ENCODE measurements at places on chromosomes 12 and 14. TPM values are rescaled to one million over a fixed set of nuclear protein-coding genes. Genes with fewer than 3 reads are reported as not detected.

GRCh38 chr14:64801800-64802199 lies 77.9 kb downstream of the SPTB start:
- DNase-seq, result peak; percentile 69

- DNase-seq, result no peak
These were observed 213.1 kb upstream of the FLRT2 start for GRCh38 chr14:85316701-85317410.

The INSM2 gene
- 0.17 TPM for total RNA-seq

DNA sequence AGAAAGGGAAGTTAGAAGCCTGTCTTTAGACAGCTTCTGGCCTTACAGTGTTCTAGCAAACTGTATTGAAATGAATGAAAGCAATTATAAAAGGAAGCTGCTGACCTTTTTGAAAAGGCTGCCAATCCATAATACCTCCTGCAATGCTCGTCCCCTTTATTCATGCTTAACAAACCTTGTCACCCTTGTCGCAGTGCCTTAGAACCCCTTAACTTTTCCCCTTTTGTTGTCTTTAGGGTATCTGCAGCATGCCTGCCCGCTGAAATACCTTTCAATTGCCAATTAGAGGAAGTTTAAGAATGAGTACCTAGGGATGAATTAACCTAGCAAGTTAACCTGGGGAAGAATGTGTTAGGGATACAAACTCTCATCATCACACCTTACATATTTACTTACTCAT lies 731.2 kb downstream of the RERGL start:
- DNase-seq, result no peak

DNA sequence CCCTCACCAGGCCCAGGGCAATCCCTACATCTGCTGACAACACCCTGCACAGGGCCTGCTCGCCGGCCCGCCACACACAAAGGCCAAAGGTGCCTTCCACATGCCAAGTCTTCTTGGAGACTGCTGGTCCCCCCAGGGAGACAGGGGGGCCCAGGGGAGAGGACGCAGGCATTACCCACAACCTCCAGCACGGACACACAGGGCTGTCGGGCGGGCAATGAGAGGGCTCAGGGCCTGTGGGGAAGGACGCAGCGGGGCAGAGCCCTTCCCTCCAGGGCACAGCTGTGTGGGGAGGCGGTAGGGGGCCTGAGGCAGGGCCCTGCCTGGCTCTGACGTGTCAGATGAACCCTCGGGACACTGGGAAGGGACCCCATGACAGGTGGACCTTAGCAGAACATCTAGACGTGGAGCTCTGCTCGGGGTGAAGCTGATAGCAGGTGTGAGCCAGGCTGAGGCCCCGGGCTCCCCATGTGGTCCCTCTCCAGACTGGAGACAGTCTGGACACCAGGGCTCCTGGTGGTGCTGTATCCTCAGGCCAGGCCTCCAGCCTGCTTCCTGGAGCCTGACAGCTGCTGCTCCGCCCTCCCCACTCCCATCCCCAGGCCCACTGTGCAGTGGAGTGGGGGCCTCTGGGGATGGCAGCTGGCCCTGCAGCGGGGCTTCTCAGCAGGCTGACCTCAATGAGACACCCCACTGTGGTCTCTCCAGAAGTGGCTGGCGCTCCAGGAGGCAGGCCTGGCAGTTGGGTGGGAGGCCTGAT lies 31.6 kb upstream of the NUDT14 start:
- DNase-seq, result no peak

DNA sequence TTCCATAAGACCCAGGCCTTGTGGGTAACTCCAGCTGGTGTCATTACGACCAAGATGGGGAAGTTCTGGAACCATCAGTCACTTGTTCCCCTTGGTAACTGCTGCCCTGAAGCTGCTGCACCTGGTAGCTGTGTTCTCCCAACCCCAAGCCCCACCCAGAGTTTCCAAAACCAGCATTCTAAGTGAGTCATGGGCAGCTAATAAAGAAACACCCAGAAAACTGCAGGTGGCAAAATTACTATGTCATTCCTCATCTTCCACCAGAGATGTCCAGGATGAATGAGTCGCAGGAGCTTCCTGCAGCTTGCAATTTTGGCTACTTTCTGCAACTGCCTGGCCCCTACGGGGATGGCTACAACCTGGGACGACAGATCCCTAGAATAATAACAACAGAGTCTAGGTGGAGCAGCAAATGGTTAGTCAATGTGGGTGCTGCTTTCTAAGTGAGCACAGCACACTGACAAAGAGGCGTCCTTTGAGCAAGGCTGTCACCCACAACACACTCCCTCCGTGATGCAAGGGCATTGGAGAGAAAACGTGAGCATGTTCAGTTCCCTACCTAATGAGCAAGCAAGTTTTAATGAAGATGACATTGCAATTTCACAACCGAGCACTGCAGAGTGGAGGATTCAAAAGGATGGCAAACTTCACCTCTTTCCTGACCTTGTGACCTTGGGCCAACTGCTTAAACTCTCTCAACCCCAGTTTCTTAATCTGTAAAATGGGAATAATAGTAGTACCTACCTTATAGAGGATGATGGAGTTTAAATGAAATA lies 301.4 kb upstream of the NOS1 start:
- DNase-seq, result no peak

- no peak for DNase-seq
These were observed 56.2 kb downstream of the ACTN1 start for GRCh38 chr14:68922886-68923285.

DNA sequence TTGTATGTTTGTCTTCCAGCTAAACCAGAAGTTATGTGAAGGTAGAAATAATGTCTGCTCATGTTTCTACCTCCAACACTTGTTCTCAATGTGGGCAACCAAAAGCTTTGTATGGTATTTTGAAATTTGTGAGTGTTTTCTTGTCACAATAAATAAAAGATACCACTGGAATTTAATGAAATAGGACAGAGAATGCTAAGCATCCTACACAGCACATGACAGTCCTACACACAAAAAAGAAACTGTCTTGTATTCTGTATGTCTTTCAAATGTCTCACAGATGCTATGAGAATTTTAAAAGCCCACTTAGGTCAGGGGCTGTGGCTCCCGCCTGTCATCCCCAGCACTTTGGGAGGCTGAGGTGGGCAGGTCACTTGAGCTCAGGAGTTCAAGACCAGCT lies 68.9 kb downstream of the RALGAPA1 start:
- no peak for DNase-seq

The GALNT9 gene
- 0.10 TPM for total RNA-seq

GRCh38 chr12:21559855-21560569 lies 33.9 kb downstream of the SPX start:
- no peak for DNase-seq

DNA sequence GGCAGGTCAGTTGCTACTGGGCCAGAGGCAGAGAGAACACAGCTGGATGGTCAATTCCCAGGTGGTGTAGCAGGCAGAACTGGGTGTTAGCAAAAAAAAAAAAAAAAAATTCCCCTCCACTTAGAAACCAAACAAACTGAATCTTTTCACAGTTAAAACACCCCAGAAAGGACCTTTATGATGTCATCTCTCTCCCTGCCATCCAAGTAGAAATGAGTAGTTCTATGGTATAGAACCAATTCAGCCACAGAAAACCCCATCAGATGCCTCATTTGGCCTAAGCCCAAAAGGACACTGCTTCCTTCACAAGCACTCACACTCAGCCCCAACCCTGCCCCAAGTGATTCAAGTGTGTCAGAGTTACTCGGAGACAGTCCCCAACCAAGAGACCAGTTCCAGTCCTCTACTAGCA lies 230.8 kb downstream of the DPF3 start:
- no peak for DNase-seq

GRCh38 chr12:9758119-9758518 lies 2.6 kb downstream of the CD69 start:
- no peak for DNase-seq

- DNase-seq, result no peak
These were observed 74.2 kb upstream of the RASSF8 start for GRCh38 chr12:25884024-25884919.

DNA sequence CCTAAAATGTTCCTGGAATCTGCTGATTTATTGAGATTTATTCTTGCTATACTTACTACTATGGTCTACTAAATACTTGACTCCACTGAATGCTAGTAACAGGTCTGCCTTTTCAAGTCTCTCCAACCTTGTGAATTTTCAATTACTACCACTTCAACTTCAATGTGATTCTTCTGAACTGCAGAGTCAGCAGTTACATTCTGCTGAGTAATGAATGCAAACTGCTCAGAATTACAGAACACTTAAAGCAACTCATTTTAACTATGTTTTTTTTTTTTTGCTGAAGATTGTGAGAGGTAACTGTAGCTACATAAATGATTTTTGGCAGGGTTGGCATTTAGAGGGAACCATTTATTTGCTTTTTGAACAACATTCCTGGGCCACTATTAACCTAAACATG lies 41.8 kb downstream of the ARF6 start:
- no peak for DNase-seq

- DNase-seq, result no peak
These were observed 33.5 kb upstream of the CHST11 start for GRCh38 chr12:104423273-104423672.

DNA sequence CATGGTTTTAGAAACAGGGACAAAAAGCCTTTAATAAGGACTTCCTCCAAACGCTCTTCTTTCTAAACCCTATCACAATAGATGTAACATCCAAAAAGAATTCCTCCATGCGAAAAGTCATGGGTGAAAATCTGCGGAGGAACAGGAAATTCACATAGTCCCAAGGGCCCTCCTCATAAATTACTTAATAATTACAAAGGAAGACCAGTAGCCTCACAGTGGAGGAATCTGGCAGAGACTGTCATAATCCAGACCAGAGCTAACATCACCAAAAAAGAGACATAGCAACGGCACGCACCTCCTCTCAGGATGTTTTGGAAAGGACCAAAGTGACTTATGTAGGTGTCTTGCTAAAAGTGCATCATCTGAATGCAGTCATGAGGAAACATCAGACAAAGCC lies 165.7 kb downstream of the ANO2 start:
- DNase-seq, result no peak

DNA sequence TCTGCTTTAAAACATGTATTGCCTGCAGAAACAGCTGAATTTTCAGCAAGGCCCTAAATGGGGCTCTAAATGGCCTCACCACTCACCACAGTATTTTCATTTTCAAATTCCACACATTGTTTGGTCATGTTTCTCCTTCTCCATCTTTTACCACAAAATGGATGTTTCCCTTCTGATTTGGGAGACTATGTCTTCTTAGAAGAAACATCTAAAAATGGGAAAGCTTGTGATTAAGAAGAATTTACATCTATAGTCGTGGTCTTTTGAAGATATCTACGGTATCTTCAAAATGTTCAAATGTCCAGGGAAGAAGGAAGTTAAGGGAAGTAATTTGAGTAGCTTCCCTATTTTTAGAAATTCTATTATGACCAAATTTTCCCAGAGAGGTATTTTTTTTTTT lies 20.7 kb upstream of the TUBA1C start:
- no peak for DNase-seq

GRCh38 chr12:110613071-110613770 lies 708 bp upstream of the TCTN1 start:
- DNase-seq, result peak; percentile 2

The TCL1B gene
- total RNA-seq, result not detected

- no peak for DNase-seq
These were observed 77.5 kb downstream of the COX16 start for GRCh38 chr14:70281939-70282338.

The NUDT14 gene
- 46.0 TPM for total RNA-seq

The SLC17A8 gene
- 0.80 TPM for total RNA-seq

- no peak for DNase-seq
These were observed 7.0 kb downstream of the CSRNP2 start for GRCh38 chr12:51076236-51076930.

The CLEC7A gene
- not detected for total RNA-seq

DNA sequence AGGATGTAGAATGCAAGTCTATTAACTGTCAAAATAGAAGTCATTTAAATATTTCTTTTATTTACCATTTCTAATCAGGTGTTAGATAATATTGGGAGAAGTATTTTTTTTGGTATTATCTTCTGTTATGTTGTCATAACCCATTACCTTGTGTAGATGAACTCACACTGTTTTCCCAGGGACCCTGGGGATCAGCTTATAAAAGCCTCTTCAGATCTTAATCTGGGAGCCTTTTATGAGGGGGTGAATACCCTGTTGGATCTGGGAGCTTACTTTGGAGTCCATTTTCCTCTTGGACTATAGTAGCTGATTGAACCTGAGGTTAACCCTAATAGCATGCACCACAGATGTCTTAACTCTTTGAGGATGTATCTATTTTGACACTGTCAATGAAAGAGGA lies 176.3 kb upstream of the ATP2B1 start:
- no peak for DNase-seq

DNA sequence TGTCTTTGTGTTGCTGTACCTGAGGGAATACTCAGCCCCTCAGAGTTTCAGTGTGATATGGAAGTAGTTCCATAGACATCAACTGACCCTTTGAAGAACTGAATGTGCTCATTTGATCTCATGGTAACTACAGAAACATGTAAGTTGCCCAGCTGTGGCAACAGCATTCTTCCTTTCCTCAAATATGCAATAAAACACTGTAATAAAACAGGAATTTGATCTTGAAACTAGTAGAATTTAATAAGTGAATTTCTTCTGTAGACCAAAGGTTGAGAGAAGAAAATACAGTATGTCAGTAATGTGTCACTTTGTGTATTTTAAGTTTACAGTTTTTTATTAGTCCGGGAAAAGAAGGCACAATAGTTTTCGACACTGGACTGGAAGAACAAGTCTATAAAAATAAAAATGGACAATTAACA lies 31.9 kb downstream of the KCTD10 start:
- DNase-seq, result no peak

All from G401 (cell line).